ENCODE measurements at places on chromosomes 4 and X.

GRCh38 chr4:77804471-77804870, 14.7 kb downstream of the CNOT6L start:
- DNase-seq: no peak

- DNase-seq: no peak
These were observed 262.4 kb downstream of the MID1IP1 start for GRCh38 chrX:39063702-39064101.

DNA sequence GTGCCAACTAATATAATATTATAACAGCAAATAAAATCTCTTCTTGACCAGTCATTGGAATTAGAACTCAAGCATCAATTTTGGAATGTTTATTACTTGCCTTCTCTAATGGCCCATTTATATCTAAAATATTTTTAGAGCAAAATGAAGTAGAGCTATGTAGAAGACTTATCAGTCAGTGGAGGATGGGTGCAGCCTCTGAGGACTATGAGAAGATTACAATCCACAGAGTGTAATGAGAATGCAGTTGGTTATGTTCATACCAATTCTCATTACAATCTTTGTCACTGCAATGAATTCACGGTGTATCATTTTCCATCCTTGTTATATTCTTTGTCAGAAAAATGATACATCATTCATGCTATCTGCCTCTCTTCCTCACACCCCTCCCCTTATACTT, 878.1 kb downstream of the CENPC start:
- no peak for DNase-seq

- no peak for DNase-seq
These were observed 176.2 kb upstream of the RBPJ start for GRCh38 chr4:26144526-26145155.

DNA sequence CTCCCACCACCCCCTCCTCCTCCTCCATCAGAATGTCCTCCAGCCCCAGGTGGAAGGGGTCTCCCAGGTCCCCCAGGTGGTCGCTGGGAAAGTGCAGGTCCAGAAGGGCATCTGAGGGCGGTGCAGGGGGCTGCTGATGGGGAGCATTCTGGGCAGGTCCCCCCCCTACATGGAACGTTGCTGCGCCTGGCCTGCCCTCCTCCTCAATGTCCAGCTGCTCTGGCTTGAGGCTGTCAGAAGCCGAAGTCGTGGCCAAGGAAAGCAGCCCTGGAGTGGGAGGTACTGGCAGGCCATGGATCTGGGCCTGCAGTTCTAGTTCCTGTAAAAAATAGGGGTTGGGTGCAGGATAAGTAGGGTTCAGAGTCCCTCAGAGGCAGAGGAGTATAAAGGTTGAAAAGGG, 12.9 kb downstream of the TFE3 start:
- no peak for DNase-seq

GRCh38 chrX:103688946-103689345, 2.4 kb upstream of the MORF4L2 start:
- peak; percentile 51 for DNase-seq

- DNase-seq: no peak
These were observed 457.4 kb upstream of the PCDH10 start for GRCh38 chr4:132691668-132692067.

- no peak for DNase-seq
These were observed 993.9 kb downstream of the PDHA2 start for GRCh38 chr4:96833831-96834230.

DNA sequence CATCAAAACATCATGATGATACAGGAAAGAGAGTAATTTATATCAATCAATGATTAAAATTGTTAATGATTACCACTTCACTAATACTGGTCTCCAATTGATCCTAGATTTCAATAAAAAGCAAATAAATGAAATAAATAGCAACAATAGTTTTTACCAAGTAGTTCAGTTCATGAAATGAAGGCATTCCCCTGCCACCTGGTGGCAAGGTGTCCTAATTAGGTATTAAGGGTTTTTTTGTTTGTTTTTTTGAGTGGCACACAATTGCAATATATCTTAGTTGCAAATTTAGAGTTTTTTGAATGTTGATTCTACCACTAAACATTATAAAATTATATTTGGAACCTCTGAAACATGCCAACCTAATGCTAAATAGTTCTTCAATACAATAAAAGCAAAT, 157.4 kb upstream of the PDE5A start:
- no peak for DNase-seq

- no peak for DNase-seq
These were observed 725 bp upstream of the CXCL1 start for GRCh38 chr4:73868206-73869129.

DNA sequence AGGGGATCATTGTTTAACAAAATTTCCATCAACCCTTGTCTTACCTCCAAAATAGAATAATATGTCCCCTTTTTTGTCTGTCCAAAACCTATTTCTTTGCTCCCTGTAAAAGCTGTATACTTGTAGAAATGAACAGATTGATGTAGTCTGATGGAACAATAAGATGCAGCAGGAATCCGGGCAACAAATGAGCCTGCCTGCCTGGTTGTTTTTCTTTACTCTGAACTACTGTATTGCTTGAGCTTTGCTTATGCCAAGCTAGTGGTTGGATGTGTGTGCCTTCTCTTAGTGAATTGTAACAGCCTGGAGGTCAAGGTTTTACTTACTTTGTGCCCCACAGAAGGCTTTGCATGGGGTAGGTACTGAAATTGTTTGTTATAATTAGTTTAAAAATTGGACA, 116.2 kb upstream of the TLL1 start:
- DNase-seq: no peak

DNA sequence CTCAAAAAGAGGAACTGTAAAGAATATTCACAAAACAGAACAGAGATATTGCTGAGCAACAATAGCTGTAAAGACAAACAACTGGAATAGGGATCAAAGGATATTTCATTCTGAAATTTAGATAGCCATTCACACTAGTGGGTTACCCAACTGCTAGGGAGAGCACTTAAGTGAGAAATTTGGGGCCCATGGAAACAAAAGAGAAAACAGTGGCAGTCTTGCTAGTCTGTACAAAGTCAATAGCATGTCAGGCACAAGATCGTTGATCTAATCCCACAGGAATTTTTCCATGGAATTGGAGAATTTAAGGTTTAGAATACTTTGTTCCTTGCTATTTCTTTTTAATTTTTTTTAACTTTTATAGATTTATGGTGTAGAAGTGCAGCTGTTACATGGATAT, 467.0 kb downstream of the PCDH18 start:
- no peak for DNase-seq

GRCh38 chrX:40248822-40249221, 151.1 kb upstream of the BCOR start:
- no peak for DNase-seq

GRCh38 chr4:54215379-54216077, 13.6 kb upstream of the PDGFRA start:
- DNase-seq: no peak

DNA sequence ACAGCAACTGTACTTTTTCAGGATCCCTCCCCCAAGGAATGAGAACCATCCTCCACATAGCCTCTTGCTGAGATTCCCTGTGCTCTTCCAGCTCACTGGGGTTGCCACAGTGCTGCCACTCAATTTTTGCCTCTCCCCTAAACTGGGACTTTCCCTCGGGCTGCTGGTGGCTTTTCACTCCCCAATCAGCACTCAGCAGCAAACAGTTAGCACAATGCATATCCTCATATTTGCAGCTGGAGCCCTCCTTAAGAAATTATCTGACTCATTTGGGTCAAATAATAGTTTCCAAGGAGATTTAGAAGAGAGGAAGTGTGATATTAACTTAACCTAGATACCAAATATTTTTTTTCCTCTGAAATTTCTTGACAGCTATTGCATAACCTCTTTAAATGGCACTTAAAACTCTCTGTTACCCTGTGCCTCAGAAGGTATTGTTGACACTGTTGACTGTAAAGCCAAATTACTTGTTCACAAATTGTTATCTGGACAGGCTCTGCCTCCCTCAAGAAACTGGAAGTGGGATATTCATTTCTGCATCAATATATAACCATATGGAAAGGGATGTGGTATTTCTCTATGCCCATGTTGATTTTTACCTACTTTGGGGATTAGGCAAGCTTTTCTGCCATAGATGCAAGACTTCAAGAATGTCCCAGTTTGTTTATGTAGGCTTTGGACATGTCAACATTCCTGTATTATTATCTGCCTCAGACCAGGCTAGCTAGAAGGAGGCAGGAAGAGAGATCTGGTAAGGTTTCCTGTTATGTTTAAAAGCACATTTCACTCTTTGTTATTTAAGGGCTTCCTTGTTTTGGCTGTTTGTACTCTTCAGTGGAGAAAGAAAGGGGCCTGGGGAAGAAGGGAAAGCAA, 58.0 kb downstream of the SEPTIN11 start:
- DNase-seq: peak; percentile 65

GRCh38 chrX:133661962-133662839, 246.9 kb upstream of the GPC4 start:
- no peak for DNase-seq

- DNase-seq: no peak
These were observed 531 bp upstream of the MANBA start for GRCh38 chr4:102761296-102761701.

GRCh38 chr4:32429151-32429550, 1709.0 kb downstream of the PCDH7 start:
- DNase-seq: no peak

DNA sequence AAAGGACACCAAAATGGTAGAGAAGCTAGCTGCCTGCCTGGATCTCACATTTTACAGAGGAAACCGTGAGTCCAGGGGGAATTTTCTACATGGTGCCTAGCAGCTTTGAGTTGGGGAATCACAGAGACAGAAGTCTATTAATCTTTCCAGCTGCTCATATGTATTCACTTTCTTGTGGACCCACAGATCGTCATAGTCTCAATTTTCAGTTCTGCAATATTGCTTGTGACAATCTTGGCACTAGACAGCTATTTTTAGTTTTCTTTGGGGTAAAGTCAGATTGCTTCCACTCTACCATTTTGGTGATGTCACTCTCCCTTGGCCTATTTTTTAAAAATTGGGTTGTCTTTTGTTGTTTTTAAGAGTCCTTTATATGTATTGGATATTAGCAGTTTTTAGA, 233.4 kb upstream of the STK26 start:
- no peak for DNase-seq

DNA sequence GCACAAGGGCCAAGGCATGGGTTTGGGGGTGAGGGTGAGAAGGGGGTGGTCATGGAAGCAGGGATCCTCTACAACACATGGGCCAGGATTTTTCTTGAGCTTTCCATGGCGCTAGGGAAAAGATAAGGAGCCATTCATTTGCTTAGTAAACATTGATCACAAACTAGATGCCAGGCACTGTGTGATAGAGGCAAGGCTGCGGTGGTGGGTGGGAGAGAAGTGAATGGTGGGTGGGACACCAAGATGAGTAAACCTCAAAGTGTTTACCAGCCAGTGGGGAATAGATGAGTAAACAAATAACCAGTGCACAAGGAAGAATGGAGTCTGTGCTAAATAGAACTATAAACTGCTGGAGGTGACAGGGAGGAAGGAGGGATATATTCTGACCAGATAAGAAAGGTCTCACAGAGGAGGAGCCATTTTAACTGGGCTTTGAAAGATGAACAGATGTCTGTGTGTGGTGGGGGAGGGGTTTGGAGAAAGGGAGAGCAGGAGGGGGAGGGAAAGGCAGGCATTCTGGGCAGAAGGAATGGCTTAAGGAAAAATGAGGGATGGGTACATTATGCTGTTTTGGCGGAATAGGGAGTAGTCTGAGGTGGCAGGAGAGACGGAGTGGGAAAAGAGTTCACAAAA, 48.0 kb upstream of the LAS1L start:
- DNase-seq: no peak

DNA sequence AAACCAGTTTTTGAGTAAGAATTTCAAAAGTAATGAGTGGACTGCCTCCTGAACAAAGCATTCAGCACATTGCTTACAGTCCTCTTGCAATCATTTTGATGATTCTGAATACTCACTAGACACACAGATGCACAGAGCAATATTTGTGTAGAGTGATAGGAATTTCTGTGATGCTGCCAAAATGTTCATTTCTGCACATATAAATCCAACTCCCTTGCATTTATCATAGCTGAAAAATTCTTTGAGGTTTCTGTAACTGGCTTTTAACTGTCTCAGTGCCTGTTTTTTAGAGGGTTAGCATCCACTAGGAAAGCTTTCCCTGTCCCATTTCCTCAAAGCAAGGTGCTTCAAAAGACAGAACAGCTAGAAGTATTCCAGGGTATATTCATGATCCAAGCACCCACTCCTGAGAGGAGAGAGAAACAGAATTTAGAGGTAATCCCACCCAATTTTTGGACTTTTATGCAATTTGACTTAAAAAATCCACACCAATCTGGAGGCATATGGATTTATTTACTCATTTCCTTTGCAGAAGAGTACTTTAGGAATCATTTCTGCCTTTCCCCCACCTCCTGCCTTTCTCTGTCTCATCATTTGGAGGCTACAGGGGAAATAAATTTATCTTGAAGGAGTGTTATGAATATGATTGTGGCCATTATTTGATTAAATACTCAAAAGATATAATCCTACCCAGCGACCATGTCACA, 234.5 kb upstream of the SLIT2 start:
- no peak for DNase-seq

DNA sequence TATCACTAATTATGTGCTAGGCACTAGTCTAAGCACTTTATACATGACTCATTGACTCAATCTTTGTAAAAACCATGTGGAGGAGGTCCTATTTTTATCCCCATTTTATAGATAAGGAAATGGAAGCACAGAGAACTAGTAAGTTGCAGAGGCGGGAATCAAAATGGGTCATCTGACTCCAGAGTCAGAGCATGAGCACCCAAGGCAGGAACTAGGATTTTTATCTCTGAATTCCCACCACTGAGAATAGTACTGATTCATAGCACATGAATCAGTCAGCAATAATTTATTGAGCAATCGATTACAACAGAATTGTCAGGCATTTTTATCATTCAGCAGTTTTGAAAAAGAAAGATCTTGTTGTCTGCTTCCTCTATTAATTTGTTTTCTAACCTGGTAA, 19.3 kb downstream of the SCARB2 start:
- DNase-seq: no peak

DNA sequence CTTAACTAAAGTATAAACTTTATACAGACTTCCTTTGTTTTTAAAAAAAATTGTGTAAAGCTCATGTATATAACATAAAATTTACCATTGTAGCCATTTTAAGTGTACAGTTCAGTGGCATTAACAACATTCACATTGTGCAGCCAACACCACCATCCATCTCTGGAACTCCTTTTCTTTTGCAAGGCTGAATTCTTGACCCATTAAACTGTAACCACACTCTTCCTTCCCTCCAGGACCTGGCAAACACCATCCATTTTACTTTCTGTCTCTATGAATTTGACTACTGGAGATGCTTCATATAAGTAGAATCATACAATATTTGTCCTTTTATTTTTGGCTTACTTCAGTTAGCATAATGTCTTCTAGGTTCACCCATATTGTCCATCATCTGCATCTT, 104.7 kb downstream of the RASL11B start:
- DNase-seq: no peak

DNA sequence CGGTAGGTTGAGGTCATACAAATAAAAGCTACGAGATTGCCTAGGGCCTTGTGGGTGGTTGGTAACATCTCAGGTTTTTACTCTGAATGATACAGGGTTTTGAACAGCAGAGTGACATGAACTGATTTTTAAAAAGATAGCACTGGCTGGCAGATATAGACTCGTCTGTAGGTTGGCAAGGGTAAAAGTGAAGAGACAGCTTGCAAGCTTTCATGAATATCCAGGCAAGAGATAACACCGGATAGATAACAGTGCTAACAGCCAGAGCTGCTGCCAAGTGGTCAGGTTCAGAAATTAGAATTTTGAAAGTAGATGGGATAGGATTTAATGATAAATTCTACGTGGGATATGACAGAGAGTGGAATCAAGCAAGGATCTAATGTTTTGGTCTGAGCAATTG, 299.7 kb upstream of the AADAT start:
- DNase-seq: no peak

GRCh38 chrX:23938690-23939089, 30.9 kb downstream of the CXorf58 start:
- no peak for DNase-seq

Measured in CD4-positive, alpha-beta T cell treated with Interleukin-17A for 1 hour (primary cell).